Epithelial cell of proximal tubule (primary cell): ENCODE measurements at places on chromosomes 11 and 22. TPM values are rescaled to one million over a fixed set of nuclear protein-coding genes. Genes with fewer than 3 reads are reported as not detected.

DNA sequence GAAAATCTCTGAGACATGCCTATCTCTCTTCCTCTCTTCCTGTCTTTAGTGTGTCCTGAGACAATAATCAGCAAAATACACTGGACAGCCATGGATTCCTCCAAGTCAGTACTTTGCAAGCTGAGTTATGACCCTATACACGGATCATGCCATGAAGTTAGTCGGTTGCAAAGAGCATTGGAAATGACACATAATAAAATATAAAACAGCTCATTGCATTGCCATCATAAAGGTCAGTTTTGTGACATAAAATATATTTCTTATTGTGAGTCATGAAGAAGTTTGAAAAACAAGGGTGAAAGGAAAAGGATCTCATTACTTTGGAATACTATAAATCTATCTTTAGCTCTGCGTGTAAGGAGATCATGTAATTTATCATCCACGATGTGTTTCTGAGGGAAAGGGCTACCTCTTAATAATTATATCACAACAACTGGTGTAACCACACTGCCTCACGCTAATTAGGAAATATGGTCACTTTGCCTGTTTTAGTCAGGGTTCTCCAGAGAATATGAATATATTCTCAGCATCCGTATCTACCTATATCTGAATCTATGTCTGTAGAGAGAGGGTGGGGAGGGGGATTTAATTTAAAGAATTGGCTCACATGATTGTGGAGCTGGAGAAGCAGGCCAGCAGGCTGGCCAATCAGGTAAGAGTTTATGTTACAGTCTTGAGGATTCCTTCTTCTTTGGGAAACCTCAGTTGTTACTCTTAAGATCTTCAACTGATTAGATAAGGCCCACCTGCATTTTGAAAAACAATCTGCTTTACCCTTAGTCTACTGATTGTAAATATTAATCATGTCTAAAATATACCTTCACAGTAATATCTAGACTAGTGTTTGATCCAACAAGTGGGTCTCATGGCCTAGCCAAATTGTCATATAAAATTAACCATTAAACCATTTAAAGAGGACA, 198.8 kb downstream of the FAT3 start:
- DNase-seq: no peak

DNA sequence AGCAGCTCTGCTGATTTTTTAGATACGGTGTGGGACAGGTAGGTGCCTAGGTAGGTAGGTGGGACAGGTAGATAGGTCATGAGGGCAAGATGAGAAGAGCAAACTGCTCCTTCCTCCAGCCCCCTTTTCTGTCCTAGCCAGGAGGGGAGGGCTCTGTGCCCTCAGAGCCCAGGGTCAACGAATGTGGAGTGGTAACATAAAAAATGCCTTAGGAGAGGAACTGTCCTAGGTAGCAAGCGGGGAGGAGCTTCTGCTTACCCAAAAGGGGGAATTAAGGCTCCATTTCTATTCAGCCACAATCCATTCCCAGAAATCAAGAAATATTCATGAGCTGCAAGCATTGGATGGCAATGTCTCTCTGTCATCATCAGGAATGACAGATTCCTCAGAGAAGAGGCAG, 234.8 kb downstream of the GRIK4 start:
- DNase-seq: no peak

The CYP2D6 gene
- total RNA-seq: 0.14 and 0.29 TPM in 2 replicates

DNA sequence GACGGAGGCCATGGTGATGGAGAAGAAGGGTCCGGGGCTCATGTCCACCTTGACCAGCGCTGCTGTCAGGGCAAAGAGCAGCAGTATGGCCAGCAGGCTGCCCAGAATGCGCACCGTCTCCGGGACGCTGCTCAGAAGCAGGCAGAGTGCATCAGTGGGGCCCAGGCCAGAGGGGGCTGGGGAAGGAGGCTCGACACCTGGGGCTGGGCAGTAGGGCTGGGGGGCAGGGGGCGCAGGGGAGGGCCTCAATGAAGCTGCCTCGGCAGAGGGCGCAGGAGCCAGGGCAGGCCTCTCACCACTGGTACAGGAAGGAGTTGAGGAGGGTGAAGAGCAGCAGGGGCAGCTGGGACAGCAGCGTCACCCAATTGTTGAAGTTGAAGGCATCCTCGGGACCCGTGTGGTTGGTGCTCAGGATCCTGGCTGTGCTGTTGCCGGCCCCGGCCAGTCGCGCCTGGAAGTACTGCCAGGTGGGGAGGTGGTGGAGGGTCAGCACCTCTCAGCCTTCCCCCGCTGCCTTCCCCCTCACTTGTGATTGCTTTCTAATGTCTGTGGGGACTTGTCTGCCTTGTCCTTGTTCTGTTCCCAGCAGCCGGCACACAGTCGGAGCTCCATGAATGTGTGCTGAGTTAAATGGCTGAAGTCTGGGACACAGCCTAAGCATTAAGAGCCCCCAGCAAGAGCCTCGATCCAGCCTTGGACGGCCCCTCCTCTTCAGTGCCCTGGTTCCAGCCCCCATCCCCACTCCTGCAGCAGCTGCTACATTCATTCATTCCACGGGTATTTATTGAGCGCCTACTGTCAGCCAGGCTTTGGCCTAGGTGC, 2.3 kb downstream of the SLC29A2 start:
- no peak for DNase-seq

DNA sequence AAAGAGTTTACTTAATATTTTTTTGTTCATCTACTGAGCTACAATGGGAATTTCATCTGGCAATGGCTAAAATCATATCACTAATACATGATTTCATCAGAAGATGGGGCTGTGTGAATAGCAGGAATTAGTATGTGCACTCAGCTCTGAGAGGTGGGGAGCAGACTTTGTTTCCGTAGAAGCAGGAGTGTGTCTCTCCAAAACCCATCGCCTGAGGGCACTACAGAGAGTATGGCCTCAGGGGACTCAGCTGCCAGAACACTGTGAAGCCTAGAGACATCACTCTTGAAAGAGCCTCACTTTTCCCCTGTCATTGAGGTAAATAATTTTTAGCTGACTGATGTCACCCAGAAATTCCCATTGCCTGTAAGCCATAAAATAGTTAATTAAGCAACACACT, 261.4 kb upstream of the ISX start:
- no peak for DNase-seq

GRCh38 chr11:113287801-113288200, 26.6 kb upstream of the TTC12 start:
- no peak for DNase-seq

The MS4A6A gene
- not detected in 2 replicates for total RNA-seq

- no peak for DNase-seq
Measured at GRCh38 chr11:119990309-119991021, 147.4 kb downstream of the TRIM29 start.

The OR4D10 gene
- total RNA-seq: not detected in 2 replicates
